ENCODE measurements at places on chromosomes 11 and 22.

DNA sequence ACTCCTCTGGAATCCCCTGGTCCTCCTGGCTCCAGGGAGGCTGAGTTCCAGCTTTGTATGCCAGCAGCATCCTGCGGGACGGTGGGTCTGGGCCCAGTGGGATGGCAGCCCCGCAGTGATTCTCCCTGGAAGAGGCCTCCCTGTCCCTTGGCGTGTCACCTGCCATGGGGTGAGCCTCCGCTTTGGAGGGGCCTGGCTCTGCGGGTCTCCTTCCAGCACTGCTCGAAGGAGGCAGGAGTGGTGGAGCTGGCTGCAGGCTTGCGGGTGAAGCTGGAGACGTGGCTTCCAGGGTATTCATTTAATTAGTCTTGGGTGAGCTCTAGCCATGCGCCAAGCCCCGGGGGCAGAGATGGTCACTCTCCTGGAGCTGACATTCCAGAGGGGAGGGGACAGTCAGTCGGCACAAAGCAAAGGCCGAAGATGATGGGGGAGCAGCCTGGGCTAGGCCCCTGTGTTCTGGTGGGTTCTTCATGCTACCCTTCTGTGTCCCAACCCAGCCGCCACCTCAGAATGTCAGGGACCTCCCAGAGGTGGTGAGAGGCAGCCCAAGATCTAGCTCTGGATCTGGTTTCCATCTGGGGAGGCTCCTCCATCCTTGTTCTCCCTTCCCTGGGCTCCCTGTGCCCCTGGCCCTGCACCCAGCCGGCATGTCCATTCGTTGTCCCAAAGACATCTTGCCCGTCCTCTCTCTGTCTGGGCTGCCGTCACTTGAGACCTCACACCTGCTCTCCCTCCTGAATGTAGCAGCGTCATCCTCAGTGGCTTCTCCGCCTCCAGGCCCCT is 1332.5 kb downstream of the BRD1 start:
- DNase-seq: no peak

- DNase-seq: no peak
These were observed 216.3 kb downstream of the DDX10 start for GRCh38 chr11:108881131-108881530.

DNA sequence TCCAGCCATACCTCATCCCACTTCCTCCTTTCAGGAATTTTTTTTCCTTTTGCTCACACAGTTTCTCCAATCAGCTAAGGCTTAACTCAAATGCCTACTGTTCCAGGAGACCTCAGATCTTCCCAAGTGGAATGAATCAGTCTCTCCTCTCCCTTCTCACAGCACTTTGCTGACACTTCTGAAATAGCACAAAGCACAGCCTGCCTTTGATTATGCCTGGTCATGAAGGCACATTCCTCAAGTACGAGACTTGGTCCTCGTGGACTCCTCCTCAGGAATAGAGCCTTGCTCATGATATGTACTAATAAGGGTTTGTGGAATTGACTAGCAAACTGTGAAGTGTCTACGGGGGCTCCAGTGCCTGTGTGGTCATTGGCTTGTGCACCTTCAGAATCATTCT is 176.7 kb upstream of the TENM4 start:
- no peak for DNase-seq

GRCh38 chr11:59728154-59728553 is 14.5 kb upstream of the OR10V1 start:
- no peak for DNase-seq

- no peak for DNase-seq
These were observed 817.2 kb downstream of the LRRC4C start for GRCh38 chr11:40642284-40642683.

DNA sequence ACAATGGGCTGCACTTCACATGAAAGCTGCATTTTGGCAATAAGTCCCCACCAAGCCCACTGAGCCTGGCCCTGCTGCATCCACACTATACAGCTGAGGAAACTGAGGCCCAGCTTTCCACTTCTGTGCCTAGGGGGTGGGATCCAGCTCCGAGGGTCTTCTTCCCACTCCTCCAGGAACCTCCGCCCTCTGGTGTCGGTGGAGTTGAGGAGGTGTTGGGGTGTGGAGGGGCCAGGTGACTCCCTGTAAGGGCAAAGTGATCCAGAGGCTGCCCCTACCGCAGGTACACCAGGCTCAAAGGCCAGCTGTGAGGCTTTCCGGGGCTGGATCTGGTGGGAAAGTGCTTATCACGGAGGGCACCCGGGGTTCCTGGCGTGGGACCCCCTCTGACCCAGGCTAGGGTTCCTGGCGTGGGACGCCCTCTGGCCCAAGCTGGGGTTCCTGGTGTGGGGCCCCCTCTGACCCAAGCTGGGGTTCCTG is 125.0 kb downstream of the KCNQ1 start:
- no peak for DNase-seq

DNA sequence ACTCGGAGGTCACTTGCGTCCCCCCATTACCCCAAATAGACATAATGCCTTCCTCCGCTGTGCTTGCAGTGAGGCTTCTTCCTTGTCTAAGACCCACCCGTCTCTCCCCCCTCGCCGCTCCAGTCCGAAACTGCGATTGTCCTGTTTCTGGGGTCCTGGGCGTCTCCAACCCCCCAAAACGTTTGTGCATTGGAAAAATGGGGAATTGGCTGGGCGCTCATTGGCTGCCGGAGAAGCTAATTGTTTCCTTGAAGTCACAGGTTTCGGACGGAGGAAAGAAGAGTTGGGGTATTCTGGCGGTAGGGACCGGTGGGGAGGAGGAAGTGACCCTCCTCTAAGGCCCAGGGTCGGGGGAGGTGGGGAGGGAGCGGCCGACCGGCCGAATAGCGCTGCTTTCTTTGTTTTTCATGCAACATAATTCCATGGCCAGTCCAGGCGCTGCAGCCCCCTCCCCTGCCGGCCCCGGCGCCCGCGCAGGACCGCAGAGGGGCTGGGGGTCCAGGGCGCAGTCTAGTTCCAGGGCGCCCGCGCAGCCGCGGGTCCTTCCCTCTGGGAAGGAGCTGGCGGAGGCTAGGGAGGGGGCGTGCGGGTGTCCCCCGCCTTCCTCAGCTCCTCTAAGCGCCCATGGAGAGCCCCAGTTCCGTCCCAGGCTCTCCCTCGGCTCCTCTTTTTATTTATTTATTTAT is 12.7 kb upstream of the CPT1A start:
- DNase-seq: no peak

GRCh38 chr11:107792049-107792443 is 66.5 kb downstream of the SLC35F2 start:
- DNase-seq: no peak

DNA sequence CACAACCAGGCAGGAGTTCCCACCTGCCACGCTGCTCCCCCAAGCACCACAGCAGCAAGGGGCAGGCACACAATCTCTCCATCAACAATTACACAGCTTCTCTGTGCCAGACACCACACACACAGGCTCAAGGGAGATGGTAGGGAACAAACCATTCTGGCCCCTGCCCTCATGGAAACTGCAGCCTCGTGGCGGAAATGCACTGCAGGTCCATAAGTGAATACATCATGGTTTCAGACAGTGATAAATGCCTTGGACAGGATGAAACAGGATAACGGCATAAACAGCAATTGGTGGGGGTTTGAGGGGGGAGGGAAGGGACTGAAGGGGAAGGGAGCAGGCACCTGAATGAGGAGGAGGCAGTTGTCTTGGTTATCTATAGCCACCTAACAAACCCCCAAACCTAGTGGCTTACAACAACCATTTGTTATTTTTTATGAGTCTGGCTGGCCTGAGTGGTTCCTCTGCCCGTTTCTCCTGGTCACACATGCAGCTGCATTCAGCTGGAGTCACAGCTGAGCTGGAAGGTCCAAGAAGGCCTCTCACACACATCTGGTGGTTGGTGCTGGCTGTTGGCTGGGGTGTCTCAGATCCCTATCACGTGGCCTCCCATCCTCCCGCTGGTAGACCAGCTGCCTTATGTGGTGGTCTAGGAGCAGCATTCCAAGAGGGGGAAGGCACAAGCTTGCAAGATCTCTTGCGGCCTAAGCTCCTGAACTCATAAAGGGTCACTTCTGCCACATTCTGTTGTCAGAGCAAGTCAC is 15.0 kb upstream of the YWHAH start:
- DNase-seq: peak; percentile 42

DNA sequence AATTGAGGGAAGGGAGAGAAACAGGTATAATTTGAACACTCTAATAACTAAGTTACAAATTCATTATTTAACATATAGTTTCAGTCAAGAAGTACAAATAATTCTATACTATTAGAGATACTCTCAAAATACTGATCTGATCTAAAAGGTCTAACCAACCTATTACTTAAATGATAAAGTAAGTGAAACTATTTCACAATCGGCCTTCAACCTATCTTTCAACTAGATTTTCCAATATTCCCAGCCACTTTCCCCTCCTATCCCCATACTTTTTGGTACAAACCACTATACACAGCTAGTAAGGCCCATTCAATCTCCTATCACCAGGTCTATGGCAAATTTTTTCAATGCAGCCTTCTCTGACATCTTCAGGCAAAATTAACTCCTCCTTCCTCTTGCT is 106.7 kb downstream of the SIK3 start:
- no peak for DNase-seq

GRCh38 chr11:512761-513595 is 5.9 kb upstream of the RNH1 start:
- DNase-seq: no peak

- peak; percentile 72 for DNase-seq
These were observed at the start of gene PHLDB1 for GRCh38 chr11:118607401-118608359. Gene PHLDB1, plus strand, starts transcription at chr11:118607615. Its CDS starts 6,222 bp downstream, at chr11:118613837.

DNA sequence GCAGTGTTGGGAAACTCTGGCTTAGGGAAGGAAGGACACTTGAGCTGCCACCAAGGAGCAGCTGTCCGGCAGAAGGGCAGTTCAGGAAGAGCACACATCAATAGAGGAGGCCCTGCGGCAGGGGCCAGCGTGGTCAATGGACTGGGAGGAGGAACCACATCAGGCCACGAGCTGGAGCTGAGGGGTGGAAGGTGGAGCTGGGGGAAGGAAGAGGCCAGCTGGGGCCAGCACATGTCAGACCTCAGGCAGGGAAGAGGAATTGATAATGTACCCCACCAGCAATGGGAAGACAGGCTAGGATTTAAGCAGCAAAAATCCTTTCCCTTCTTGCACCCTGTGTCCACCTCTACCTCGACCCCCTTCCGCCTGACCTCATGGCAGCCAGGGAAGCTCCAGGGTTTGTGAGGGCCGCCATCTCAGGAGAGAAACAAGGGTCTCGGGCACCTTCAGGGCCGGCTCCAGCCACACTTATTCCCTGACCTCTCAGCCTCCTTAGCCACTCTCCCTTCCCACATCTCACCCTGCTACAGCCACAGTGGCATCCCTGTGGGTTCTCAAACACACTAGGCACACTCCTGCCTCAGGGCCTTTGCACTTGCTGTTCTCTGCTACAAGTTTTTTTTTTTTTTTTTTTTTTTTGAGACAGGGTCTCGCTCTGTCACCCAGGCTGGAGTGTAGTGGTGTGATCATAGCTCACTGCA is 157.8 kb upstream of the GRK3 start:
- no peak for DNase-seq

DNA sequence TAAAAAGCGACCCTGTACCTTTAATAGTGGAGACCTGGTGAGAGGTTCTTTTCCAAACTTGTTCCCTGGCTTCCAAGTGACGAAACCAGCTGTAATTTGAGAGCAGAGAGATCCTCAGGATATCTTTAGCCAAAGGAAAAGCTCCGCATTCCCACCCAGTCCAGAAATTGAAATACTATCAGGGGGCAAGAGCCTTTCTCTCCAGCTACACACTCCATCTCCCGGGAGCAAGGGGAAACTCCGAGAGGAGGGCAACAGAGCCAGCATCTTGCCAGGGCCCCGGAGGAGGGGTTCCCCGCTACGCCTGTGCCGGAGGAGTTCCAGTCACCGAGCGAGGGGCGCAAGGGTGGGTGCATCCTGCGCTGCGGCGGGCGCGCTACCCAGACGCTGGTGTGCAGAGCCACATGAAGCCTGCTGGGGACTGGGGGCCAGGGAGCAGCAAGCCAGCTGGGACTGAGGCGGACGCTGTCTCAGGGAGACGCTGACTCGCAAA is at the start of gene FIBIN:
Gene FIBIN, plus strand, starts transcription at position 148 of the 493 bp plus-strand sequence. CDS start 415 bp downstream, outside the sequence.
- peak; percentile 92 for DNase-seq

GRCh38 chr11:121420398-121420797 is 31.7 kb upstream of the SORL1 start:
- DNase-seq: no peak

DNA sequence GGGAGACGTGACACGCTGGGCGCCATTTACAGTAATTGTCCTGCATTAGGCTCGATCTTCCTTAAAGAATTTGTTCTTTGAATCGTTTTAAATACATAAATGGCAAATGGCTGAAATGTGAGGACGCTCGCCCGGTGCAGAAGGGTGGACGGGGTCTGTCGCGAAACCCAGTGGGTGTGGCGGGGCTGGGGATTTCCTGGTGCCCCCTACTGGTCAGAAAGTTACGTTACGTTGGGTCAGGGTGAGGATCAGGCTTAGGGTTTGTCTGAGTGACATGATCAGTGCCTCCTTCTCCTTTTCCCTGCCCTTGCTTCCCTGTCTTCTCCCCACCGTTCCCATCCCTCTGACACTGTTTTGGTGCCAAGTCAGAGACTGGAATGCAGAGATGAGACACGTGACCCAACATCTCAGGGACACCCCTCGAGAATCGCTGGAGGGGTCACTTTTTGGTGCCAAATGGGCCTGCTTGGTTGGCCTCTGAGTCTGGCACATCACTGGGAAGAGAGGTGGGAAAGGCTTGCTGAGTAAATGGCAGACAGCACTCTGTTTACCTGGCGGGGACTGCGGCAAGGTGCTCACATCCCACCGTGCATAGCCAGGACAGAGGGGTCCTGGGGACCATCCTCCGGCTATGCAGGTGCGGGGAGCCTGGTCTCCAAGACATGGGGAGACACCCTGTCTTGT is 1107.6 kb downstream of the BRD1 start:
- DNase-seq: no peak

DNA sequence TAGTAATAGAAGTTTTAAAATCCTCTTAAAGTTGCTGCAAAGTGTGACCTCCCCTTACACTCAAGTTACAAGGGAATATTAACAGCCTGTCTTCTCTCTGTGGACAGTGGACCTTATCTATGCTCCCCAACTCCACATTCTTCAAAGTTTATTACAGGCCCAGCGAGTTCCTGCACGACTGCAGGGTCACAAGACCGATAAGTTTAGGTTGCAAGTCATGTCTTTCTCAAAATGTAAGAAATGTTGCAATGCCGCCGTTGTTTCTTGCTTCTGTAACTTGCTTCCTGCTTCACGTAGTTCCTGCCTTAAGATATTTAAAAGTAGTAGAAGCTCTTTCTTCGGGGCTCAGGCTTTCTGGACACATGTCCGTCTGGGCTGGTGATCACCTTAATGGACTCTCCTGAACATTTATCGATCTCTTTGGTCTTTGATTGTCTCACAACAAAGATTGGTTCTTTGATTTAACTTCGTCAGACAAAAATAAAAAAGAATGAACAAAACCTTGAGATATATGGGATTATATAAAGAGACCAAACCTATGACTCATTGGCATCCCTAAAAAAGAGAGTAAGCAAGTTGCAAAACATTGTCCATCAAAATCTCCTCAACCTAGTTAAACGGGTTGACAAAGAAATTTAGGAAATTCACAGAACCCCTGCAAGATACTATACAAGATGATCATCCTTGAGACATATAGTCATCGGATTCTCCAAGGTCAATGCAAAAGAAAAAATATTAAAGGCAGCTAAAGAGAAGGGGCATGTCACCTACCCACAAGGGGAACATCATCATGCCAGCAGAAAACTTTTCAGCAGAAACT is 45.4 kb upstream of the GLYAT start:
- no peak for DNase-seq

- no peak for DNase-seq
These were observed 18.6 kb upstream of the AIFM3 start for GRCh38 chr22:20948450-20948849.
